ENCODE measurements at places on chromosomes 5 and 9.

DNA sequence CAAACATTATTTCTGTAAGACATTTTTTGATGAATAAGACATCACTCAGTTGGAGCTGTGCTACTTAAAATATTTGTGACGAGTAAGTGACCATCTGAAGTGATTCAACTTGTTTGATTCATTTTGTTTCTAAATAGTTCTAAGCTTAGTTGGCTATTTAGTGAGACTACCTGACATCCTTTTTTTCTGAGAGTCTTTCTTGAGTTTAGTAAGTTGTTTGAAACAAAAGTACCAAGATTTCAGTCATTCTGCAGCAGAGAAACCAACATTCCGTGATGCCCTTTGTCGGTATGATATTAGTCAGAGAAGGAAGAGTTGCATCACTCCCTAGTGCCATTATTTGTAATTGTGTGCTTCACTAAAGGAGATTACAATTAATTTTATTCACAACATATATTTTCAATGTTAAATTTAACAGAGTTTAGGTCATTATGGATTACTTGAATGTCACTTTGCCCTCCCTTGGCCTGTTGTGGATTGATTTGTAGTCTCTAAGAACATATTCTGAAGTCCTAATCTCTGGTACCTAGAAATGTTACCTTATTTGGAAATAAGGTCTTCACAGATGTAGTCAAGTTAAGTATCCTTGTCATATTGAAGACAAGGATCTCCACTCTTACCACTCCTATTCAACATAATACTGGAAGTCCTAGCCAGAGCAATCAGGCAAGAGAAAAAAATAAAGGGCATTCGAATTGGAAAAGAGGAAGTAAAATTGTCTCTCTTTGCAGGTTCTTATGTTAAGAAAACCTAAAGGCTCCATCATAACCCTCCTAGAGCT is 212.2 kb downstream of the PCSK1 start:
- DNase-seq = peak; percentile 8

DNA sequence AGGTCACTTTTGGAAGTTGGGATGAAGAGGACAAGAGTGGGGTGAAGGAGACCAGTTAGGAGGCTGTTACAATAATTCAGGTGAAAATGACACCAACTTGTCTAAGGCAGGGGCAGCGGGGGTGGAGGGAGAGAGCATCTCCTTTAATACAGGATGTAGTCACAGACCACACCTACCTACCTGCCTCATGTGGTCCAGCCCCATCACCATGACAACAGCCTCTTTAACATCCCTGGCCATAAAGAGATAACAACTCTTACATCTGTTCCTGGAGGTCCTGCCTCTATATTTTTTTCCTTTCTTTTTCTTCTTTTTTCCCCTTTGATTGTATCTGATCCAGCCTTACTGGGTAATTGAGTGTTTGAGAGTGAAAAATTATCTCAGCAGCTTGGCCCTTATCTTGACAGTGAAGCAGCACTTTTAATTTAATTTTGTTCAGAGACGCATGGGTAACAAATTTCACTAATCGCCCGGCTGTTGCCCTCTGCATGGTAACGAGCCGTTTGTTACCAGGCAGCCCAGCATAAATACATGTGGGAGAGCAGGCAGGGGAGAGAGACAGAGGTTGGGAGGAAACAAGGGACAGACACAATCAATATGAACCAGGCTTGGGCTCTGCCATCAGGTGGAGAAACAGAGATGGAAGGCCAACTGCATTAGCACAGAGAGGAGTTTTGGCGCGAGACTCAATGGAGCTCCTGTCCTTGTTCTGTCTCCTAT is 338.1 kb downstream of the ASTN2 start:
- no peak for DNase-seq

- no peak for DNase-seq
These were observed 49.0 kb downstream of the FOXI1 start for GRCh38 chr5:170154744-170155143.

GRCh38 chr9:81370650-81371049 is 318.7 kb downstream of the TLE1 start:
- no peak for DNase-seq
